ENCODE measurements at places on chromosomes 2 and 18.

DNA sequence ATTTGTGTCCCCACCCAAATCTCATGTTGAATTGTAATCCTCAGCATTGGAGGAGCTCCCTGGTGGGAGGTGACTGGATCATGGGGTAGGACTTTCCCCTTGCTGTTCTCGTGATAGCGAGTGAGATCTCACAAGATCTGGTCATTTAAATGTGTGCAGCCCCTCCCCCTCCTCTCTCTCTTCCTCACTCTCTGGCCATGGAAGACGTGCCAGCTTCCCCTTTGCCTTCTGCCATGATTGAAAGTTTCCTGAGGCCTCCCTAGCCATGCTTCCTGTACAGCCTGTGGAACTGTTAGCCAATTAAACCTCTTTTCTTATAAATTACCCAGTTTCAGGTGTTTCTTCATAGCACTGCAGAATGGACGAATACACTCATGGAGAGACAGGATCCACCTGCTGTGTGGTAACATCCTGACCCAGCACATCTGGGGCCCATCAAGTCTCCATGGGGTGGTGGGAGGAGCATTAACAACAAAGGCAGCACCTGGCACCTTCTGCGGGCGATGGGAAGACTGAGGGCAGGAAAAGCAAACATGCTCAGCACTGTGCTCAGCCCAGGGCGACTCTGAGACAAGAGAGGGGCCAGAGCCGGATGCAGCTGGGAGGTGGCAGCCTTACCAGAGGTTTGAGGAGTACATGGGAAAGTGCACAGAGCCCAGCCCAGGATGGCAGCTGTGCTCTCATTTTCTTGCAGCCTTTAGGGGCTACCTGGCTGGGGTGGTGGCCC is 16.2 kb upstream of the ALPP start:
- DNase-seq: no peak

DNA sequence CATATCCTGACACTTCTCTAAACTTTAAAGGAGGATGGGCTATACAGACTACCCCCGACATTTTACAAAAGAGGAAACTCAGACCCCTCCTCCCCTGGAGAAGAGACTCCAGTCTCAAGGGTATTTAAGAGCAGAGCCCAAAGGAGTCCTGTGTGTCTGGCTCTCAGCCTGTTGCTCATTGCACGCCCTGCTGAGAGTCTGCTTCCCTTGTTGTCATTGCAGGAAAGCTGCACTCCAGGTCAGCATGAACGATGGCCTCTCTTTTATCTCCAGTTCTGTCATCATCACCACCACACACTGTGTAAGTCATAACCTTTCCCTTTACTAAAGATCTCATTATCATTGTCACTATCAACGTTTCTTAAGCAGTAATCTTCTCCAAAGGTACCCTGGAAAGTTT is 111.4 kb downstream of the ANTXR1 start:
- no peak for DNase-seq

GRCh38 chr2:137952586-137953129 is 11.6 kb upstream of the HNMT start:
- DNase-seq: no peak

- no peak for DNase-seq
Measured at GRCh38 chr2:239756031-239756789, 268.9 kb downstream of the NDUFA10 start.

DNA sequence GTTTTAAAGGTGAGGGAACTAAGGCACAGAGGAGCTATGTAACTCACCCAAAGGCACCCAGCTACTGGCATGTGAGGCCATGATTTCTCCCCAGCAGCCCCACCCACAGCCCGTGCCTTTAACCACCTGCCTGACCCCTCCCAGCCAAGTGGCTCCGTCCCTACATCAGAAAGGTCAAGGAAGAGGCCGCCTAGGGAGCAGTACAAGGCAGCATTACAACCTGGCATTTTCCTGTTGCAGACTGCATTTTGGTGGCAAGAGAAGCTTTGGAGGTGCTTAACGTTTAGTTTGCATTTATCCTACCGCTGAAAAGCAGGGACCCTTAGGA is 17.5 kb downstream of the STEAP3 start:
- no peak for DNase-seq

DNA sequence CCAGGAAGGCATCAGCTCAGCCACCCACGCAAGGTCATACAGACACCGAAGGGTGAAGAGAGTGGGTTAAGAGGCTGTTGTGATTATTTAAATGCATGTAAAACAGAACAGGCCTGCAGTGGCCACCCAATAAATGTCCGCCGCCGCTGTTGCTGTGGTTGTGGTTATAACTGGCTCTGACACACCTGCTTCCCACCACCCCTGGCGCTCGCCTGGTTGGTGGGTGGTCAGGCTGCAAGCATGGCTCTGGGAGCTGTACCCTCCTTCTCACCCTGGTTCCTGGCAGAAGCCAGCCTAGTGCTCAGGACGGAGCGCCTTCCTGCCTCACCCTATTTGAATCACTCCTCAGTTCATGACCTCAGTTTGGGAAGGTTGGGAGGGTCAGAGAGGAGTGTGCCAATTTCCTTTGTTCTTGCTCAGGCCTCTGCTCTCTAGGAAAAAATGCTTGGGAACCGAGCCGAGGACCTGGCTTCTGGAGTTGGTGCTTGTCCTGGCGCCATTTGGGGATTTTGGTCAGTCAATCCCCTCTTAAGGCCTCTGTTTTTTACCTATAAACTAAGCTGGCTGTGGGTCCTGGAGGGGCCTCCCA is 5.3 kb upstream of the CRYBA2 start:
- DNase-seq: no peak

DNA sequence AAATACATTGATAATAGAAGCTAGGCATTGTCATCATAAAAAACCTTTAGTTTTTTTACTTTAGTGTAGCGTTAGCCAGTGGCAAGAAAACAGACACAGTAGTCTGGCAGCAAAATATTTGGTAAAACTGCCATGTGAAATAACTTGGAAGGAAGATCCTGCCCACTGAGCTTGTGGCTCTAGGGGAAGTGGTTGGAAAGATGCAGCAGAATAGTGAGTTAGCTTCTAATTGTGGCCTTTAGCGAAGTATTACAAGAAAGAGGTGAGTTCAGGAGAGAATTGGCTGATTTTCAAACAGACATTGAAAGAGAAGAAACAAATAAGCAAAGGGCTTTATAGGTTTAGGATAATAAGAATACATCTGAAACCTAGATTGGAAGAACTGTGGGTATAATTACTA is 1887.8 kb upstream of the CELF4 start:
- peak; percentile 33 for DNase-seq

GRCh38 chr2:200845669-200846325 is 18.7 kb downstream of the CLK1 start:
- DNase-seq: no peak

GRCh38 chr2:200743042-200743676 is 68.6 kb upstream of the BZW1 start:
- no peak for DNase-seq

- no peak for DNase-seq
Measured at GRCh38 chr2:218290316-218291261, 1.7 kb downstream of the TMBIM1 start.

- peak; percentile 14 for DNase-seq
Measured at GRCh38 chr18:70279470-70279869, 9.4 kb upstream of the SOCS6 start.

DNA sequence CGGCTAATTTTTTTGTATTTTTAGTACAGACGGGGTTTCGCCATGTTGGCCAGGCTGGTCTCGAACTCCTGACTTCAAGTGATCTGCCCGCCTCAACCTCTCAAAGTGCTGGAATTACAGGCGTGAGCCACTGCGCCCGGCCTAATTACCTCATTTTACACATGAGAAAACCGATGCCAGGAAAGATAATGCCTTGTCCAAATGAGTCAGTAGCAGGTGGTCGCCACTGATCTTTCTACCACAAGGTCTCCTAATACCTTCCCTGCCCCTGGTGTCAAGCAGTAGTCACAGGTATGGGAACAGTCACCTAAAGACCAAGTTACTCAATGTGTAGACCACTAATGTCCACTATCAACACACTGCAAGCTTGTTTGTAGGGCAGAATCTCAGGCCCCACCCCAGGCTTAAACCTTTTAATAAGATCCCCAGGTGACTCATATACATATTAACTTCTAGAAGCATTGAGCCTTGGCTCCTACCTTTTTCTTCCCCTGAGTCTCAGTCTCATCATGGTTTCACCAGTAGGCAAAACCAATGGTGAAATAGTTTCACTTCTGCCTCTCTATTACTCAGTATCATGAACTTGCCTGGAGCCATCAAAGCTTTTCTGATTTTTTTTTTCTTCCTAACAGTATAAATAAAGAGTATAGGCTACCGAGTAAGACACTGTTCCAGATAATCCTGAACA is 6.9 kb upstream of the EPB41L5 start:
- DNase-seq: no peak

- no peak for DNase-seq
Measured at GRCh38 chr18:46332286-46332801, 228.2 kb downstream of the HAUS1 start.

GRCh38 chr2:146523196-146523595 is 1321.6 kb upstream of the ACVR2A start:
- DNase-seq: peak; percentile 9

- DNase-seq: no peak
Measured at GRCh38 chr2:46879511-46879910, 36.1 kb downstream of the MCFD2 start.

DNA sequence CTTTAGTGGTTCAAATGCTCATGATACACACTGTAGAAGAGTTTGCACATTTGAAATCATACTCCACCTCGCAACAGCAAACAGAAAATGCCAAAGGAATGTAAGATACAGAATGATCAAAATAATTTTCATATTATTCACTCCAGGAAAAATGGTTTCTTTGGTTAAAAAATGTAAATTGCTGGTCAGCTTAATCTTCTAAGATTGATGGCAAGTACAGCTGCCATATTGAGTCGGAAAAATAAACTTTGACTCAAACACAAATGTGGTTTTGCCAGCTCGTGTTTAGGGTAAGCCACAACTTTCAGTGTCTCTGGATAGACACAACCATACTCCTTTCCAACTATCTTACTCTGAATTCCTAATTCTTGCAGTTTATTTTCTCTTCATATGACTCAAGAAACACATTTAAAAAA is 154.9 kb upstream of the SMIM21 start:
- no peak for DNase-seq

DNA sequence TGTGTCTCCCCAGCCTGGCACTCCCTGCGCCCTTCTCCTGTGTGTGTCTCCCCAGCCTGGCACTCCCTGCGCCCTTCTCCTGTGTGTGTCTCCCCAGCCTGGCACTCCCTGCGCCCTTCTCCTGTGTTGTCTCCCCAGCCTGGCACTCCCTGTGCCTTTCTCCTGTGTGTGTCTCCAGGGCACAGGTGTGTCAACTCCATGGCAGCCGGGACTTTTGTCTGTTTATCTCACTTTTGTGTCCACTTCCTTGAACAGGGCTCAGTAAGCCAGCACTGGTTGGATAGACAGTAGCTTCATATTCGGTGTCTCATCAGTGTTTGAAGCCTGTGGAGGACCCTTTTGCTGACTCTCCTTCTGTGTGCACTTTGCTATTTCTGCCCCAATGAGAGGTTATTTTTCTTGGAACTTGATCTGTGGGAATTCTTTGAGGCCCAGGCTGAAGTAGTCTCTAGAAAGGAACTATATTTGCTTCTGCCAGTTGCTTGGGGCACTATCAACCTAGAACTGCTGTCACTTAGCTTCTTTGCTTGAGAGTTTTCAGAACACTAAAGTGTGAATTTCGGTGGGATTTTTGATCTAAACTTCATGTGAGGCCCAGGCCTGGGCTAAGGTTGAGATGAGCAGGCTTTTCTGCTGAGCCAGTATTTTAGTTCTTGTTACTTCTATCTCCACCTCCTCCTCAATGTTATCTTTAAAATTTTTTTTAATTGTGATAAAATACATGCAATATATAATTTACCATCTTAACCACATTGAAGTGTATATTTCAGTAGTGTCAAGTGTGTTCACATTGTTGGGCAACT is 8.3 kb upstream of the ASB1 start:
- DNase-seq: no peak

- no peak for DNase-seq
Measured at GRCh38 chr2:7685342-7686015, 768.3 kb downstream of the RNF144A start.

GRCh38 chr18:63752636-63753035 is 22.6 kb upstream of the SERPINB7 start:
- DNase-seq: no peak

Data from lung microvascular endothelial cell (primary cell).